T follicular helper cell (primary cell): ENCODE measurements at places on chromosomes 1 and 21.

DNA sequence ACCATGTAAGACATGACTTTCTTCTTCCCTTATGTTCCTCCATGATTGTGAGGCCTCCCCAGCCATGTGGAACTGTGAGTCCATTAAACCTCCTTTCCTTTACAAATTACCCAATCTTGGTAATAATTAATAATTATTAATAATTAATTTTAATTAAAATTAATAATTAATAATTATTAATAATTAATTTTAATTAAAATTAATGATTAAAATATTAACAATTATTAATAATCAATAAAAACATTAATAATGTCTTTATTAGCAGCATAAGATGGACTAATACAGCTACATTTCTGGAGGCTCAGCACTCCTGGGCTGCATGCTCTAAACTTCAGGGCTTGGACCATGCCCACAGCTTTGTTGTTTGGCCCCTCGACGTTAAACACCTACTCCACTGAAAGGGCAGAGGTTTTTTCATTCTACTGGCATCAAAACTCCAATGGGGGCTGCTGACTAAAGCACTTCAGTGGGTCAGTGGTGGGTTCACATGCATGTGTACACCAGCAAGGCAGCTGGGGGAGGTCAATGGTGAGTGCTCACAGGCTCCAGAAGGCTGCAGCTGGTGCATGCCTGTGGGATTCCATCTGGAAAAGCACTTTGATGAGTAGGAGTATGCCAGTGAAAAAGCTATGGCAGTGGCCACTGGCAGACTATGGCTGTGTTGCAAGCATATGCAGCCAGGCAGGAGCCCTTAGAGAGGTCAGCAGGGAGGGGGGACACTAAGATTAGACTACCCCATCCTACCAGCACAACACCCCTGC lies 561.3 kb downstream of the NCAM2 start:
- no peak for DNase-seq

- DNase-seq: no peak
Observed at GRCh38 chr1:168004531-168004930, 67.7 kb upstream of the MPC2 start.

- no peak for DNase-seq
Observed at GRCh38 chr1:168437821-168438220, 106.0 kb downstream of the XCL2 start.

DNA sequence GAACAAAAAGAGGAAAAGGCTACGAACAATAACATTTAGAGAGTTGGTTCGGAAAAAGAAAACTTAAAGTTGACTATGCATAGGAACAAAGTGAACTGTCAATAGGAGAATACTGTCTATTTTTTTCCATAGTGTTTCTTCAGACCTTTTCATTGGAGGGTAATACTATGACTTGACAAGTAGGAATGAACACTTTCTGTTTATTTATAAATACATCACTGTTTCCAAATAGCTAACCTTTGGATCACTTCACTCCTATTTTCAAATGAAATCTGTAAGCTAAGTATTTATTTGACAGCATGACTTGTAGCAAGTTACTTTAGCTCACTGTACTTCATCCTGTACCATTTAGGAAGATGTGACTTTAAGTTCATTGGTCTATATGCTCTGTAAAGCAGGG lies 221.3 kb downstream of the COL24A1 start:
- no peak for DNase-seq

DNA sequence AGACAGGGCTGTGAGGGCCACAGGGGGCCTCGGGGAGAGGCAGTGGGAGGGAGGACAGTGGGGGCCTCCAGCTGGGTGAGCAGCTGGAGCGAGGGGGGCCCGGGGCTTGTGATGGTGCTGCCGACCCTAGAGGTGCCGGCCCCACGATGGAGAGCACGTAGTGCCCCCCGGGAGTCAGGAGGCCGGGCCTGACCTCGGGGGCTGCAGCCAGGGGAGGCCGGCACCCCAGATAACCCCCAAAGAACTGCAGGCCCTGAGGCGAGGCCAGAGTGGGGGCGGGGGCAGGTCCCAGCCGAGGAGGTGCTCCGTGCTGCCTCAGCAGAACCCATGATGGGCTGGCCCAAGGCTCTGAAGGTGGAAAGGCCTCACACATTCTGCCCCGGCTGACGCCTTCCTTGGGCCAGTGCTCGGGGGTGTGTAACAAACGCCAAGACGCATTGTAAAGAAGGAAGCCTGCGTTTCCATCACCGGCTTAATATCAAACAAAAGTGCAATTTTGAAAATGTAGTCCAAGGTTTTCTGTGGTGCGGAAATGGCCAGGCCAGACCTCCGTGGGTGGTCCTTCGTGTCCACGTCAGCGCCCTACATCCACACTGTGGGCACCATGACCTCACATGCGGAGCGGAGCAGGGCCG lies 55.2 kb downstream of the COL6A1 start:
- no peak for DNase-seq

GRCh38 chr1:4585705-4586104 lies 68.7 kb upstream of the AJAP1 start:
- no peak for DNase-seq

- DNase-seq: no peak
Observed at GRCh38 chr21:32173121-32173724, 105.6 kb downstream of the MIS18A start.

DNA sequence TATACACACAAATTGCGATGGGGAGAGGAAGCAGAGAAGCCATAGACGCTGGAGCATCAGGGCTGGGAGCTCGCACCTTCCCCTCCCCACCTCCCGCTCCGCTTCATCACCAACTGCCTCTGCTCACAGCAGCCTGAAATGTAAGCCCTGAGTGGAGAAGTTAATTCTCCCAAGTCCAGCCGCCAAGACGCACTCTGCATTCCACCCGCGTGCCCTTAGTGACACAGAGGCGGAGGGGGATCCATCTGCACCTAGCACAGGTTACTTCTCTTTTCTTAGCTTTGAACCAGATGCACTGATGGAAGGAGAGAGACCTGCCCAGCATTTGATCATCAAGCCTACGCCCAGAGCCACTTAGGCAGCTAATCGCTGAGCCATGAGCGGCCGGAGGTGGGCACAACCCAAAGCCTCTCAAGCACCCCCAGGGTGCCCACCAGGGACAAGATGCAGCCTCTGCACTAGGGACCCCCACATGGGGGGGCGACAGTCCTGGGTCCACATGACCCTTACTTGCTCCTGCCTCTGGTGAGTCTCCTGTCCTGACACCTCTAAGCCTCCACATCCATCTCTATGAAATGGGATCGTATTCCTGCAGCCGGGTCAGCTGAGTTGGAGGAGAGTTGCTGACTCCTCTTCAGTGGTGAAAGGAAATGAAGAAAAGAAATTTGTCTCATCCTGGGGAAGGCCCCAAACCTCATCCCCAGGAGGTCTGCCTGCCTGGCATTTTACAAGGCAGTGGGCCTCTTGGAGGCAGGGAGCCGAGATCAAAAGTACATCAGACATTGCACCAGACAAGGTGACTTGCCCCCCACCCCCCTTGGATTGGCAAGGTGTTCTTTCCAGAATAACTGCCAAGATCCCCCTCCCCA lies 316.2 kb downstream of the MATN1 start:
- DNase-seq: no peak

- DNase-seq: no peak
Observed at GRCh38 chr1:174266476-174266875, 107.2 kb downstream of the RABGAP1L start.

DNA sequence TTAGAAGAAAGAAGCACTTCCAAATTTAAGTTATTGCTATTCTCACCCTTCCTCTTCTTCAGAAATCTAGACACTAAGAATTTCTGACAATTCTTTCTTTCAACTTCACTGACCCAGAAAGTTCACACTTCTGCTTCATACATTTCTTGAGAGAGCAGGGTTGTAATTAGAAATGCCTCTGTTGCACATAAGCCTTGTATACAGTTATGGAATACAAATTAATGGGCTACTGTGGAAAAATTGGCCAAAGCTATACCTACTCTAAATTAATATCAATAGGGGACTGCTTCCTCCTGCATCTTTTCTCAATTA lies 1.5 kb downstream of the TNFSF18 start:
- no peak for DNase-seq
